Daoy (cell line): ENCODE measurements at places on chromosomes 1 and 21. TPM values are rescaled to one million over a fixed set of nuclear protein-coding genes. Genes with fewer than 3 reads are reported as not detected.

GRCh38 chr1:101121975-101122374, 96.4 kb upstream of the DPH5 start:
- DNase-seq, result no peak

GRCh38 chr1:55279627-55280026, 64.5 kb upstream of the USP24 start:
- DNase-seq, result no peak

- no peak for DNase-seq
Observed at GRCh38 chr1:108848806-108849205, 8.1 kb downstream of the AKNAD1 start.

DNA sequence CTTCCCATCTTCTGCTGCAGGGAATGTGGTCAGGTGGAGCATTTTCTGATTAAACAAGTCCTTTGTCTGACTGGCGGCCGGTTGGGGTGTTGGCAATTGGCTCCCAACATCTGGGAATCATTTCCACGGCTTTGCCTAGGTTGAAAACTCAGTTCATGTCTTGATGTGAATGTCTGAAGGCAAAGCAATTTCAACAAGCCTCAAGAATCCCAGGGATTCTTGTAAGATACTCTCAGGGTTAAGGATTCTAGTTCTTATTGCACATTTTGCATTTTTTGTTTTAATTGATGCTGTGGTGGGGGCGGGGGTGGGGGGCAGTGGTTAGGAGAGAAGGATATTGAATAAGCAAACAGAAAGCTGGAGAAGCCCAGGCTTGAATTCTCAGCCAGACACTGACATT, 273.9 kb downstream of the KIF26B start:
- no peak for DNase-seq

GRCh38 chr21:37045149-37045548, 27.7 kb downstream of the PIGP start:
- DNase-seq, result no peak

DNA sequence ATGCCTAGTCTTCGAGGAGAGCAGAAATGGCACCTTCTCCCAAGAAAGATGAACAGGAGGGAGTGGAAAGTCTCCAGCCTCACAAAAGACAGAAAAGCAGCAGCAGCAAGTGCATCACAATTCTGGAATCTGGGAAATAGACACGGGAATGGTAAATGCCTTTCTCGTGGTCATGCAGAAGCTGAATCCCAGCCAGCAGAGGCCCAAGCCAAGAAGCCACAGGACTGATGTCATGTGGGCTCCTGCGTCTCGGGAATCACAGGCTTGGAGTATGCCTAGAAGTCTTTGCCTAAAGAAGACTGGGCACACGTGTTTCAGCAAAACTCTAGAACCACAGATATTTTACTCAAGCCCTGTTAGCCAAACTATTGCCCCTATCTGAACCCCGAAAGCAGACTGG, 260.3 kb upstream of the PLD5 start:
- DNase-seq, result peak; percentile 67

- peak; percentile 49 for DNase-seq
Observed at GRCh38 chr1:63148825-63149645, 173.3 kb upstream of the FOXD3 start.

Gene MIB2
- total RNA-seq, result 31.3 and 38.3 TPM in 2 replicates

Gene TMOD4
- total RNA-seq, result 0.23 TPM in 1 of 2 replicates, not detected in the other

Gene SPRR2F
- total RNA-seq, result not detected in 2 replicates

Gene ABCG1
- 0.51 TPM in 2 replicates for total RNA-seq

Gene TAS1R1
- not detected in 2 replicates for total RNA-seq
